Vagina (tissue), 2 donors: ENCODE measurements at places on chromosomes 7 and 10. TPM values are rescaled to one million over a fixed set of nuclear protein-coding genes. Genes with fewer than 3 reads are reported as not detected.

- no peak for DNase-seq
These were observed 89.4 kb downstream of the SH3PXD2A start for GRCh38 chr10:103765981-103766380.

DNA sequence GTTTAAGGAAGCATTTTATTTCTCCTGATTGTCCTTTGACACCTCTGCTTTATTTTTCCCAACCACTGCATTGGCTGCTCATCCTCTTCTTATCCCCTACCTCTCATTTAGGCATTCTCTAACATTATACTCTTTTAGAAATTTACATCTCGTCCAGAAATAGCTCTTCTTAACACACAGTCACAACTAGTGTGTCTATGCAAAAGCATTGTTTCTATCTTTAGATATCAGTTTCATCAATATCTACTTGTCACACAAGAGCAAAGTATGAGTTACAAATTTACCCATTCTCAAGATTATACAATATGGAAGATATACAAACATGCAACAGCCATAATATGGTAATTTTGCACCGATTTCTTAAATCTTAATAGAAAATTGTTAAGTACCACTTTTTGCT, 35.7 kb upstream of the MDFIC start:
- no peak for DNase-seq

DNA sequence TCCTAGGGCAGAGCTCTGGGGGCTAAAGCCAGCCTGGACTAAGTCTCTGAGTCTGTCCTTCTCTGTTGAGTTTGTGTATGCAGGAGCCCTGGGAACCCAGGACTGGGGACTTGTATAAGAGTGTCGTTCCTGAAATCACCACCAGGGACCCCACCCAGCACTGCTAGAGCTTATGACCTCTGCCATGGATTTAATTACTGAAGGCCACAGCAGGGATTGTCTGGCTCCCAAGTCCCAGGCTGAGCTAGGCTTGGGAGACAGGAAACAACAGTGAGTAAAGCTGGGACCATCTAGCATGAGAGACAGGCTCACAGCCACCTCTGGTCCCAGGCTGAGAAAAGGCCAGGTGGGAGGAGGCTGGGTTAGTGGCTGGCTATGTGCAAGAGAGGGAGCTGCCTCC, 1.4 kb upstream of the TSPAN15 start:
- no peak for DNase-seq

DNA sequence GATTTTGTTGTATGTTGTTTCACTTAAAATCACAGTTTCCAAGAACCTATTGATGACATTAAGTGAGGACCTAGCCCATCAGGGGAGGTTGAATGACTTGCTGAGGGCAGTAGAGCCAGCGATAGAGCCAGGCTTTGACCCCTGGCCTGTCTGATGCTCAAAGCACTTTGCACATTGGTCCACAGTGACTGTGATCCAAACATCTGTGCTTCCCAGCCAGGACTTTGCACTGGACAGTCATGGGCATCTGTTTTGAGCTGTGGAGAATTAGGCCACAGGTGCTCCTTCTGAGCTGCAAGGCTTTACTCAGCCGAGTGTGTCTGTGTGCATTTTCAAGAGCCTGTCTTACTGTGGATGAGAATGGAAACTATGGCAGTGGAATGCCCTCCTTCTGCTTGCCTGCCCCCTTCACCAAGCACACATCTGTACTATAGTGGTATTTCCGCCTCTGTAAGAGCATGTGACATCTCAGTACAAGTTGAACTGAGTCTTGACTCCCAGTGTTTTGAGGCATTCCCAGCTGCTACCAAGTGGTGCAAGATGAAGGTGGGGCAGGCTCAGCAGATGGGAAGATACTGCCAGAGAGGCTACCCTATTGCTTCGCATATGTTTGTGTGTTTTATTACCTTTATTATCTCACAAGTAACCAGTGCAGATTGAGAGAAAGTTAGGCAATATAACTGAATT, 72.7 kb upstream of the AOAH start:
- no peak for DNase-seq

DNA sequence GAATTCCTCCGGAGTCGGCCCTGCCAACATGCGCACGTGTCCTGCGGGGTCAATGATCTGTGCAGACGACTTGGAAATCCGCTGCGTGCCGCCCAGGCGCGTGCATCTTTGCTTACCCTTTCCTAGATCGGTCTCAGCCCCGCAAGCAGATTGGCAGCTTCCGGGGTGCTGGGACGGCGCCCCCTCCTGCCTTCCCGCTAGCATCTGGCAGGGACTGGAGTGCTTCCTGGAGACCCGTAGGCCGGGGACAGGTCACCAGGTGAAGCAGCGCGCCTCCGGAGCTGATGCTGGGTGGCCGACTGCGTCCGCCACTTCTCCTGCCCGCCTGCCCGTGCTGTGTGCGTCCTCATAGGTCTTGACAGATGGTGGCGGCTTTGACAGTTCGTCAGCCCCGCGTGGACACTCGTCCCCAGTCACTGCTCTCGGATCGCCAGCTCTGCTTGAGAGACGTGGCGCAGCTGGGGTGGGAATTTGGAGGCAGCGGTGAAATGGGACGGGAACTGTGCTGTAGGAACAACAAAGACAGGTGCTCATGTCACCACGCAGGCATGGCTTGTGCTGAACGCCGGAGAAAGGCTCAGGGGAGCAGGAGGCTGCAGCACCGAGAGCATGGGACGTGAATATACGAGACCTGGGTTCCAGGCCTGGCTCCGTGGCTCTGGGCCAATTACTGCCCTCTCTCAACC, 21.9 kb upstream of the KCNK18 start:
- DNase-seq: no peak

- no peak for DNase-seq
These were observed 262.8 kb upstream of the IMMP2L start for GRCh38 chr7:111825046-111825445.

Gene HHEX
- 6.1 TPM for total RNA-seq

DNA sequence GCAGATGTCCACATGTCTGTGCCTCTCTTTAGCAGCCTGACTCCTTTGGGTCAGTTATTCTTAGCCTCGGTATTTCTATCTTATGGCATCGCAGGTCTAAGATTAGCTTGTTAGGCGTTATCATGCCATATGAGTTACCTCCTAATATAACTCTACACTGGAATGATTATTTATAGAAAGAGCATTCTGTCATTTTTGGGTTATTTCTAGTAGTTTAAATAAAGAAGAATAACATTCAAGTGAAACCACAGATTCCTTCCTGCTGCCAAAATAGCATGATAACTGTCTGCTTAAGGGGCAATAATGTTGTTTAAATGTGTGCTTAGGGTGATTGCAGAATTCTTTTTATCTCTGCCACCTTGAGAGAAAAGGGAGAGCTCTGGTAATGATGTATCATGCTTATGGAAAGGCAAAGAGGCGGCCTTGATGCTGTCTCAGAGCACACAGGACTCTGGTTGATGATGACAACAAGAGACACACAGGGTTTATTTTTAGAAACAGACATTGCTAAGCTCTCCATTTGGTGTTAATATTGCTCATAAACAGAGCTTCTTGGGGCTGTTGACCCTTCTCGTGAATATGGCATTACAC, 10.4 kb downstream of the HDAC9 start:
- no peak for DNase-seq

GRCh38 chr7:106047818-106048705, 64.0 kb downstream of the SYPL1 start:
- no peak for DNase-seq

Gene GPR26
- not detected for total RNA-seq

DNA sequence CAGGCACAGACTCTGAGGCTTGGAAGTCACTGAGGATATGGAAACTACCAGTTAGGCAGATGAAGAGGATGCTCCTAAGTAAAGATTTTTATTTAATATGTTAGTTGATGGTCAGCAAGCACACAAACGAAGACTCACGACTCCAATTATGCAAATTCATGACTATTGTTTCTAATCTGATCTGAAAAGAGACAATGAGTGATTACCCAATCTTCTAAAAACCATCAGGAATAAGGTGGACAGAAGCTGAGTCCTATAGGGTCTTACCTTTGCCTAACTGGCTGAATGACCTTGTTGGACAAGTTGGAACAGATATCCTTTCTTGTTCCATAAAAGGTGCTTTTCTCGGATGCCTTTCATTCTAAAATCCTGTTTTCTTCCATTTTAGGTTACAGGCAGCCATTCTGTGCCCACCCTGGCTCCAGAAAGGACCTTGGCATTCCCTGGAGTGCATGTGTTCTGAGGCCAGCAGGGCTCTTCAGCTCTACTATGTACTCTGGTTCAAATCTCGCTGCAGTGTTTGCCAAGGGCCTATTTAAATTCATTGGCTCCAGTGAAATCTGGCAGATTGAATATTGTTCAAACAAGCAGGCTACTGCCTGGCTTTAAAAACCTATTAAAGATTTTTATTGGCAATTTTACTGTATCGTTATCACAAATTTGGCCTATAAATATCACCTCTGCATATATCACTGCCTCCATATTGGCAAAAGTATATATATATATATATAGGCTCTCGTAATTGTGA, 77.5 kb downstream of the SLC25A13 start:
- DNase-seq: no peak

- DNase-seq: no peak
These were observed 11.3 kb upstream of the TRDMT1 start for GRCh38 chr10:17212802-17213221.

Gene OR6V1
- total RNA-seq: not detected

GRCh38 chr10:112082120-112082519, 101.4 kb downstream of the GPAM start:
- DNase-seq: no peak

DNA sequence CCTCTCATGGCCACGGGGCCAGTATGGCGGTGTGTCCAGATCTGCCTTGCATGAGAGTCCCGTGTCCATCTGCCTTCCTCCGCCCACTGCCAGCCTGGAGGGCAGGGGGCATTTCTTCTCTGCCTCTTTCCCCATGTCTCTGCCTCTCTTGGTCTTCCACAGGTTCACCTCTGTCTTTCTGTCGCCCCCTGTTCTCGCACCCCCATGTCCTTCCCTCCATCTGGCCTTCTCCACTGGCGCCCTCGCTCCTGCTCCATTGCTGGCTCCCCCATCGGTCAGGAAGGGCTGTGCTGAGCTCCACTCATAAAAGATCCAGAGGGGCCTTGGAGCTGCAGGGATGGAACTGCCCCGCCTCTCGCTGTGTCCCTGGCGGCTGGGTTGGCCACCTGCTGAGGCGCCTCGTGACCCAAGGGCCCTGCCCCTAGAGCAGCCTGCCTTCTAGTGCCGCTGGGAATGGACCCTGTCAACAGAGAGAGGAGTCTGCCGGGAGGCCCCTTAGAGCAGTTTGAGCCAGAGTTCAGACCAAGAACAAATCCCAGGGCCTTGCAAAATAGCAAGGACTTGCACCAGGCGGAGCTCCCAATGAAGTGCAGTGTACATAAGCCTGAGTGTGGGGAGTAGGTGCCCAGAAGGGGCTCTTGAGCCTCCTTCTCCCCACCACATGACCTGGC, 42.0 kb downstream of the GOLGA7B start:
- no peak for DNase-seq

DNA sequence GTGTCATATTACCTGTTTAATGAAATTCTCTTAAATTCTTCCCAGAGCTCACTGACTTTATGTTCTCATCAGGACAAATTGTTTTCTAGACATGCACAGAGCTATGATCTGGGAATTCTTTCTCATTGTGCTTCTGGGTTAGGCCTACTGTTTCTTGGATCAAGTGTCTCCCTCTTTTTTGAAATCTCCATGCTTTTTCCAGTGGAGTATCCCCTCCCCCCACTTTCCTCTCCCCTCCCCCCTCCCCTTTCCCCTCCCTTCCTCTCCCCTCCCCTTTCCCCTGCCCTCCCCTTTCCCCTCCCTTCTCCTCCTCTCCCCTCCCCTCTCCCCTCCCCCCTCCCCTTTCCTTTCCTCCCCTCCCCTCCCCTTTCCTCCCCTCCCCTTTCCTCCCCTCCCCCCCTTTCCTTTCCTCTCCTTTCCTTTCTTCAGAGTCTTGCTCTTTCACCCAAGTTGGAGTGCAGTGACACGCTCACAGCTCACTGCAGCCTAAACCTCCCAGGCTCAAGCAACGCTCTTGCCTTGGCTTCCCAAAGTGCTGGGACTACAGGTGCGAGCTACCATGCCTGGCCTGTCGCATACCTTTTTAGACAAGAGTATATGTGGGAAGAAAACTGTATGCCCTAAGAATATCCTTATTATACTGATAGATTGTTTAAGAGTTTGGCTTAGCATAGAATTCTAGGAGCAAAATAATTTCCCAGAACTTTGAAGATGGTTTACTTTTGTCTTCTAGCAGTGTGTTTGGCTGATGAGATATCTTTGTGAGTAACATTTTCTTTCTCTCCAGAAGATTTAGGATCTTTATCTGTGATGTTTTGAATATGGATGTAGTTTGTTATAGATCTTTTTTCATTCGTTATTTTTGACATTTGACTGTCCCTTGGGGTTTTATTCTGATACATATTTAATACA, 2.5 kb downstream of the DYNC2I1 start:
- DNase-seq: no peak

DNA sequence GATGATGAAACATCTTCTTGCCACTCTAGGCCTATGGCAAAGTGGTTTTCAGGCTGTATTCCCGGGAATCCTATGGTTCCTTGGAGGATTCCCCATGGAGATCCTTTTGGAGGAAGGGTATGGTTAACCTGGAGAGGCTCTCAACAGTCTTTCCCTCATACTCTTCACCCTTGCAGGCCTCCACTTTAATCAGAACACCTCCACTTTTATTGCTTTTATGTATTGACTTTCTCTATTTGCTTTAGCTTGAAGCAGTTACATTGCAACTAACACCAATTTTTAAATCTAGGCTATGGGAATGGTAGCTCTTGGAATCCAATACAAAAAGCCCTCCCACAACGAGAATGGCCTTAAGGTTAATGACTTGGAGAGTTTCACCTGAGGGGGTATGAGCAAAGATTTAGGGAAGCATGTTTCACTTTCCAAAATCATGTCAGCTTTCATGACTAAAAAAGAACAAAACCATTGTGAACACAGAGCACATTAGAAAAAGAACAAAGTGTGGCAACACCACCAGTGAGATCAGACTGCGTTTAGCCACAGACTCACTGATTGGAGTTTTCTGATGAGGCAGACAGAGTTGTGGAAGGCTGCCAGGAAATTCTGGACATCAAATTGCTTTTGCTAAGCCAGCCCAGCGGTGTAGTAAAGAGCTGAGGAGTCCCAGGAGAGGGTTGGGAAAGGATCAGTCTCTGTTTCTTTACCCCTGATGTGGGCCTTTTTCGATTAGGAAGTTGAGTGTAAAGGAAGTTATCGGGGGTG, 130.4 kb upstream of the BMPER start:
- DNase-seq: peak; percentile 72

Gene MPP7
- 24.8 TPM for total RNA-seq

DNA sequence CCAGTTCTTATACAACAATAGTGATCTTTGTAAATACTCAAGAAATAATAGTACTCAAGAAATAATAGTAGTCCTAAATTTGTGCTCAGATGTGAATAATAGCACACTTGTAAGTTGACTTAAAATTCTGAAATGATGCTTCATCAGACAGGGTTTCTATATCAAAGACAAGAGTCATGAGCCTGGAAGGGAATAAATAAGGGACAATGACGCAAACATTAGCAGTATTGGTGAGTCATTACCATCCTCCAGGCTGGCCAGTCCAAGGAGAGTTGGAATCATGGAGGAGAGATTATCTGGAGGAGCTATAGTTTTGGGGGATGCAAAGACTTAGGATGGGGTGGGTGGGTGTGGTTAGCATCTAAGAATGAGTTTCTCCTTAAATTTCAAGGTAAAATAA, 6.1 kb upstream of the SH3PXD2A start:
- DNase-seq: no peak

Gene PNLIPRP3
- 2.2 TPM for total RNA-seq

Gene HMX2
- not detected for total RNA-seq

Gene TUBAL3
- not detected for total RNA-seq
